ENCODE measurements at places on chromosomes 2 and 18.

GRCh38 chr2:5673145-5674025 lies 18.8 kb upstream of the SOX11 start:
- peak; percentile 32 for DNase-seq

DNA sequence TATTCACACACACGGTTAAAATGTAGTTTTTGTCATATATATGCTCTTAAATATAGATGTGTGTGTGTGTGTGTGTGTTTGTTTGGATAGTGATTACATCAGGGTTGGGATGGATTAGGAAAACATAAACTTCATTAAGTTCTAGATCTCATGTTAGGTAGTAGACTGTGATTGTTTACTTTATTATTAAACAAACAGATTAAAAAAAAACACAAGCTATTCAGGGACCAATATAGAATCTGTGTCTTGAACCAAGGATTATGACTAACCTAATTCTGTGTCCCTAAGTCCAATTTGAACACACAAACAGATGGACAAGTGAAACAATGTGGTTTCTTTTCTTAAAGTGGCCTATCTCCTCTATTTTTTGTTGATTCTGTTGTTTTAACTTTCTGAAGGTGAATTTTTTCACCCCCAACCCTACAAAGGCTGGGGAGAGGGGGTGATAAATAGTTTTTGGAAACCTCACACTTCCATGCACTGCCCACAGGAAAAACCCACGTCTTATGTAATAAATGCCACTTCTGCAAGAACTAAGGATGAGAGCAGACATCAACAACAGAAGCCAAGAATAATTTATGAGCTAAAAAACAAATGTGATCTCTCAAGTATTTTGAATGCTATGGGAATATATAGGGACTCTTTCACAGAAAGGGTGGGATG lies 40.7 kb downstream of the IL1R2 start:
- no peak for DNase-seq

GRCh38 chr2:97348265-97348664 lies 235.3 kb downstream of the ANKRD36 start:
- no peak for DNase-seq

DNA sequence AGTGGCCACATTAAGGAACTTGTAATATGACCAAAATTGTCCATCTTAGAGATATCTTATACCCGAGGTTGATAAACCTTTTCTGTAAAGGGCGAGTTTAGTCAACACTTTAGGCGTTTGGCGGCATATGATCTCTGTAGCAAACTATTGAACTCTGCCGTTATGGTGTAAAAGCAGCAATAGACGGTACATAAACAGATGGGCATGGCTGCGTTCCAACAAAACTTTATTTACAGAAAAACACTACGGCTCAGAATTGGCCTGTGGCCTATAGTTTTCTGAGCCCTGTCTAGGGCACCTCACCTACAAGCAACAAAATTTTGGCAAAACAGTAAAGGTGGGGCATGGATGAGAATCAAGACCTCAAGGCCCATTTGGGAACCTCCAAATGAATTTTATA lies 121.9 kb upstream of the HAAO start:
- peak; percentile 78 for DNase-seq

GRCh38 chr18:45521777-45522176 lies 93.5 kb upstream of the SLC14A2 start:
- DNase-seq = no peak

DNA sequence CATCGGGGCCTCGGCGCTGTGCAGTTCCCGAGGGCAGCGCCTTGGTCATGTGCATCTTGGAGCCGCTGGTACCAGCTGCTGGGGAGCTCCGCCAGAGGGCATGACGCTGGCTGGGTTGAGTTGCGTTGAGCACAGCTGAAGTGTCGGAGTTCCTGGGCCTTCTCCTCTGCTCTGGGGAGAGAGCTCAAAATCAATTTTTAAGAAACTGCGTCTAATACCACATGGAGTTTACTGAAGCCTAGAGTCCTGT lies 48.7 kb downstream of the GREB1 start:
- no peak for DNase-seq

- DNase-seq = no peak
These were observed 641.7 kb upstream of the NRXN1 start for GRCh38 chr2:51673628-51674027.

All from NCI-H1694 treated with DMSO at 0.1 percent for 48 hours (cell line).